ENCODE measurements at places on chromosomes 1 and 21.
A peak's percentile ranks its signal among the peaks of the same experiment; 100 is the strongest.

DNA sequence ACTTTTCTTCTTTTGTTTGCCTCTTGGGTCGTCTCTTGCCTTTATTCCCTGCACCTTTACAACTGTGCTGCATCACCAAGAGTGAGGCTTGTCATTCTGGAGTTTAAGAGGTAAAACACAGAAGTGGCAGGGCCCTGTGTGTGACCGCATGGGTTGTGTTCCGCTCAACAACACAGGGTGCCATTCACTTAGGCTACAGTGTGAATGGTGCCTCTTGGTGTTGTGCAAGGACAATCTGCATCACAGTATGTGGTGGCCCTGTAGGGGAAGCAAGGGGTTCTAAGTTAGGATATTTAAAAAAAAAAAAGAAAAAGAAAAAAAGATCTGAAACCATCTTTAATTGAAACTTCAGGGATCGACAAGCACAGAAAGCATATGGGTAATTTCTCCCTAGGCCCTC lies 38.2 kb downstream of the BRINP2 start:
- no peak for DNase-seq

DNA sequence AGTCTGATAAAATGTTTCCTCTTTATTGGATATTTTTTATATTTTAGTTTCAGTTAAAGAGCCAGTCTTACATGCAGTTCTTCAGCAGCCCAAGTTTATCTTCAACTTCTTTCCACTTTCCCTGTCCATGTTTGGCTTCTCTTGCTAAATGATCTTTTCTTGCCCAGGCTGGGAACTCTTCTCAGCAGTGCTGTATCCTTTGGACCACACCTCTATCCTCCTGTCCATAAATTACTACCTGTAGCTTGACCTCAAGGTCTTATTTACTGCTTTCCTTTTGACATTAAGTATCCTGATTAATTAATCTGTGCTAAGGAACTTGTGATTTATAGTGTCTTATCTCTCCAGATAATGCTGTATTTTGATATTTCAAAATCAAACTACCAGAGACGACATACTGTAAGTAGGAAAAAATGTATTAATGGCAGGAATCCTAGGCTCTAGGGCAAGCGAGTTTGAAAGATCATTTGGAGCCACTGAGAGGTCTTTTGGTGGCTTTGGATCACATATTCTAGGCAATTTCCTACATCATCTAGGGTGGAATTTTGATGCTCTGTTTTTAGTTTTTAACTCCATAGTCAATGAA lies 20.5 kb upstream of the PDC start:
- DNase-seq: no peak

GRCh38 chr1:183318433-183318832 lies 99.7 kb downstream of the NMNAT2 start:
- peak; percentile 88 for DNase-seq

DNA sequence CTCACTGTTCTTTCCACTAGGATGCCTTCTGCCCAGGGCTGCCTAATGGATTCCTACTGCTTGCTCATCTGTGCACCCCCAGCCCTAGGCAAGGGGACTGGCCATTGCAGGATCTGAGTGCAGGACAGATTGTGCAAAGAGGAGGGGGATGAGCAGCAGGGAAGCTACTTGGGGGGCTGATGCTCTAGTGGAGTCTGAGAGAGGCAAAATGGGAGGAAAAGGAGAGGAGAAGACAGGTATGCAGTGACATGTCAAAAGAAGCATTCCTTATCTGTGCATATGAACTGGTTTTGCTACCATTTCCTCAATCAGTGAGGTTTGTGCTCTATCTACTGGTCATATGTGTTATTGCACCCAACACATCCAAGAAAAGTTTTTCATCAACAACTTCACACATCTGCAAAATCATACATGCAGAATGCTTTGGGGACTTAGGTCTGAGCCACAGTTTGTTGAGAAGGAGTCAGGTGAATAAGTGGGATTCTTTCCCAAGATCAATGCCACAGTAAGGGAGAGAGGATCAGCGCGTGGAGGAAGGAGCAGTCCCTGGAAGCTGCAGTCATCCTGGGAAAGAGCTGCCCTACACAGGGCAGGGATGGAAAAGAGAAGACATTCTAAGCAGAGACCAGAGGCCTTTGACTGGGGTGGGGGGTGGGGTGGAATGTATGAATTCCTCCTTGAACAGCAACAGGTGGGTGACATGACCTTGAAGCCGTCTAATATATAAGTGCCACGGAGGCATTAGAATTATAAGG lies 14.4 kb downstream of the SLC5A9 start:
- peak; percentile 34 for DNase-seq

GRCh38 chr1:160104486-160104885 lies 6.1 kb upstream of the IGSF8 start:
- no peak for DNase-seq

DNA sequence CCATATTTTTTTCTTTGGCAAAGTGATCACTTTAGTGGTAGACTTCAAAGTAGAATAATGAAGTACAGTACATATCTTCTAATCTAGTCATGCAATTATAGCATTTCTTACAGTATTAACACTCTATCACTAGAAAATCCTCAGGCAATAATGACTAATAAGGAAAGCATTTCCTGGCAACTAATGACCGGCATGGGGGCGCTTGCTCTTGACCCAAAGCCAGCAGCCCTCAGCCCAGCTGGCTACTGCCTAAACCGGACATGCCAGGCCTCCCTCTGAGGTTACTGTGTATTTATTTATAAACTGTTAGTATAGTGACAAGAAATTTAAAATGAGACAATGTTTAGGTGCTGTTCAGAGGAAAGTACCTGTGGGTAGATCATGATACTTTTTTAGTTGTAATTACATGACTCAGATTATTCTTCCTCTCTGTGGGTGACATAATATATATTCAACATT lies 633.8 kb downstream of the PTPRC start:
- DNase-seq: peak; percentile 90

DNA sequence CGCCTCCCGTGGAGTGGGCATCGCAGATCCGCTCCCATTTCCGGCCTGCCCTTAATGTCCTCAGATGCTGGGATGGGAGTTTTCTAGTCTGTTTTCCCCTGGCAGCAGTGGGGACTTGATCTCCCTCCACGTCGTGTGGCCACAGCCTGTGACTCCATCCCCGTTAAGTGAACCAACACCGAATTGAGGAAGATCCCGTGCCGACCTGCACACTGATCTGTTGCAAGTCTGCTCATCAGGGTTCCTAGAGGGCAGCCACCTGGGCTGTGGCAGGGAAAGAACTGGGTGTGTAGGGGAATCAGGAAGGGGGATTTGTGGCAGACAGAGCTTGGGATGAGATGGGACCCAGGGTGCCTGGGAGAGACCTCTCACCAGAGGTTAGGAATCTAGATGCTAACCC lies 23.3 kb upstream of the CDK18 start:
- DNase-seq: no peak

DNA sequence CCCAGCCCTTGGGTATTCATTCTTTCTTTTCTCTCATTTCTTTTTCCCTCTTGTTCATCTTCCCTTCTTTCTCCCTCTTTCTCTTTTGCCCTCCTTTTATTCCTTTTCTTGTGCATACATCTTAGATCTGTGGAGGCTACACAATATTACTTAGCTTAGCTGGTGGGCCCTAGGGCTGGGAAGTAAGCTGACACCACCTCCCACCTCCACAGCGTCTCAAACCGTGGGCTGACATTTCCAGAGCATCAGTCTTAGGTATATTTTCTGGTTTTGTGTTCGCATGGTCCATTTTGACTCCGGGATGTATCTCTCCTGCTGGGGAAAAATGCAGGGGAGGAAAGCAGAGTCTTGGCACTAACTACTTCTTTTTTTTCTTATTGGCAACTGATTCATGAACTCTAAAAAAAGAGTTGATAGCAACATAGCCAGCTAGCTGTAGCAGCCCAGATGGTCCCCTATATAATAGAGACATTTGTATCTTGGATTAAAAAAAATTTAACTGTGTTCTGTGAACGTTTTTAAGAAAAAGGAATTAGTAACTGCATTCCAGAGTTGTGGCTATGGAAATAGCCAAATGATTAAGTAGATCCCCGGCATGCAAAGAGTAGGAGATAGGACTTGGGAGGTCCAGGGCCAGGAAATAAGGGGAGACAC lies 15.5 kb downstream of the CNIH3 start:
- no peak for DNase-seq

GRCh38 chr1:206658264-206658980 lies 23.1 kb downstream of the DYRK3 start:
- DNase-seq: no peak

DNA sequence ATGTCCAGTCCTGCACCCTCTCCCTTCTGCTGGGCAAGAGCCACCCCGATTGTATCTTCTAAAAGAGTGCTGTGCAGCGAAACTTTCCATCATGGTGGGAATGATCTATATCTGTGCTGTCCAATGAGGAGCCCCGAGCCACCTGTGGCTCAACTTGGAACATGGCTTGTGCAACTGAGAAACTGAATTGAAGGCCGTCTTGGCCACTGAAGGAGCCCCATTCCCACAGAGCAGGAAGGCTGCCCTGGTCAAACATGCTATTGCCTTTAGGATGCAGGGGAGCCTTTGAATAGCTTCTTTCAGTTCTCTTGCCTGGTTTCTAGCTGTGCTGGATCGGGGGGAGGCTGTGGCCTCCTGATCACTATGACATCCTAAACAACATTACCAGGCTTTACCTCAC lies 427.6 kb downstream of the SETD4 start:
- no peak for DNase-seq

GRCh38 chr1:1123581-1124507 lies 8.0 kb upstream of the C1orf159 start:
- DNase-seq: no peak

DNA sequence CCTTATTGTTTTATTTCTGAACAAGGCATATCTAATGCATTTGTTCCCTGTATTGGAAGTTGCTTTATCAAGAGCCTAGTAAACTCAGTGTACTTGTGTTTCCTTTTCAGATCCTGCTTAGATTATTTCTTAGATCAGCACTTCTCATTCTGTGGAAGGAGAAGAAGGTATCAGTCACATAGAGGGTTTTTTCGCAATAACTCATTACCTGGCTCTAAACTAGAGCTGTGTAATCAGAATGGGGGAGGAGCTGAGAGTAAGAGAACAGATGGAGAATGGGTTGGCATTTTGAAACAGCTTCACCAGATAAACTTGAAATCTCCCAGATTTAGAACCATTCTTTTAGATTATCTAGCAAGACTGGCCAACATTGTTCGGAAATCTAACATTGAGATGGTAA lies 11.0 kb downstream of the AHCYL1 start:
- peak; percentile 41 for DNase-seq
